Stimulated activated CD4-positive, alpha-beta T cell treated with anti-CD3 and anti-CD28 coated beads, Interleukin-2, amount 100 ng/mL, for 48 hours (primary cell): ENCODE measurements at places on chromosomes 3 and 15.

GRCh38 chr3:4294616-4295327 lies 8.4 kb upstream of the SETMAR start:
- DNase-seq: no peak

DNA sequence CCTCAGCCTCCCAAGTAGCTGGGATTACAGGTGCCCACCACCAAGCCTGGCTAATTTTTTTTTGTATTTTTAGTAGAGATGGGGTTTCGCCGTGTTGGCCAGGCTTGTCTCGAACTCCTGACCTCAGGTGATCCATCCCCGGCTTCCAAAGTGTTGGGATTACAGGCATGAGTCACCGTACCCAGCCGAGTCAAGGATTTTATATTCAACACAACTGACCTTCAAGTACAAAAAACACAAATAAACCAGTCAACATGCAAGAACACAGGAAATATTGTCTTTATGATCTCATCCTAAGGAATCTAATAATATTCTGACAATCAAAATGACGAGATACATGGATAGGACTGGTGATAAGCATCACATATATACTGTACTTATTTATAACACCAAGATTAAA lies 37.9 kb downstream of the TJP1 start:
- no peak for DNase-seq

DNA sequence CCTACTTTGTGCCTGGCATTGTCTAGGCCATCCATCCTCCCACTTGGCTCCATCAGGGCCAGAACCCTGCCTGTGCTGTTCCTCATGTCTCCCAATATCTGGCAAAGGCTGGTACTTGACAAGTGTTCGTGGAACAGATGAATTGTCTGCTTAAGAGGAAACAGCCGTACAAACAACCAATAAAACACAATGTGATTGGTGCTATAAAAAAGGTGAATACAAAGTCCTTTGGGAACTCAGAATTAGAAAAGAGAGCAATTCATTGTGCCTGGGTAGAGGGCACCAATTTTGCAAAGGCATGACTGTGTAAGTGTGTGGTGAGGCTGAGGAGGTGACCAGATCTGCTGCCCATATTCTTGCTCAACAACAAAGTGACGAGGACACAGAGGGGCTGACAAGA lies 164.5 kb upstream of the PPP2R3A start:
- no peak for DNase-seq

DNA sequence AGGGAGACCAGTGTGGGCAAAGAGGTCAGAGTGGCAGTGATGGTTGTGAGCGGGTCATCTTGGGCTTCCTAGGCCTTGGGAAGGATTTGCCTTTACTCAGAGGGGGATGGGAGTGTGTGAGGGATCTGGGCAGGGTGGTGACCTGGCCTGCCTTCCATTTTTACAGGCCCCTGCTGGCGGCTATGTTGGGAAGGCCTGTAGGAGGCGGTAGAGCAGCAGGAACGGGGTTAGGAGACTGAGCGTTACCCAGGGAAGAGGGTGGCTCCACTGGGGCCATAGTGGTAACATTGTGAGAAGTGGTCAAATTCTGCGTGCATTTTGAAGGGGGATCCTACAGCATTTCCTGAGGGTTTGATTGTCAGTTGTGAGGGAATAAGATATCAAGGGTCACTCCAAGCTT lies 307.3 kb upstream of the CTDSPL start:
- DNase-seq: no peak

DNA sequence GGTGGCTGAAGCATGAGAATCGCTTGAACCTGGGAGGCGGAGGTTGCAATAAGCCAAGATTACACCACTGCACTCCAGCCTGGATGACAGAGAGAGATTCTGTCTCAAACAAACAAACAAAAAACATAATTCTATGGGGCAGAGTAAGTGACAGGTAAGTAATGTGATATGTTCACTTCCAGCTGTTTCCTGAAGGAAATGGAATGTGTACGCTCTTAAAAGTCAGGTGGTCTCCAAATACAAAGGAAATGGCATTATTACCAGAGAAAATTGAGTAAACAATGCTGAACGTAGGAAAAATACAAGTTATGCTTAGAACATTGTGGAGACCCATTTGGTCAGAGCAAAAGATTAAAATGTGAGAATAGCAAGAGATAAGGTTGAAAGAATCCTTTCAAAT lies 278.5 kb downstream of the SCAPER start:
- no peak for DNase-seq

- DNase-seq: no peak
Measured at GRCh38 chr15:57686657-57687056, 19.9 kb upstream of the POLR2M start.
